ENCODE measurements at places on chromosomes 11 and 22.

DNA sequence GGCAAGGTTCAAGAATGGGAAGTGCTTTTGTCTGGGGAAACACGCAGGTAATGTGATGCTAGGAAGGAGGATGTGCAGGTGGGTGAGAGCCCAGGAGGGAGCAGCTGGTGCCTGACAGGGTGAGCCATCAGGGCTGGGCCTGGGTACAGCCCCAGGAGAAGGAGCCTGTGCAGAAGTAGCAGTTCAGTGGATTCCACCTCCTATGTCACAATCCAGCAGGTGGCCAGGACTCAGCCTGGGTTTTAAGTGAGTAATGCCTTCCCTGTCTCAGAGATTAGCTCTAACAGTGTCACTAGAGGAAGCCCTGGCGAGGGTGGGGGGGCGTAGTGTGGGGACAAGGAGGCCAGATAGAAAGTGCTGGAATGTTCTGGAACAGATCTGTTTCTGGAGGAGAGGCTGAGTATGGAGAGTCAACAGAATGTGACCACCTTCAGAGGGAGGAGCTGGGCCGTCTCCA is 8.1 kb downstream of the RIC8A start:
- DNase-seq = no peak

GRCh38 chr11:131807876-131808275 is 437.5 kb downstream of the NTM start:
- no peak for DNase-seq

DNA sequence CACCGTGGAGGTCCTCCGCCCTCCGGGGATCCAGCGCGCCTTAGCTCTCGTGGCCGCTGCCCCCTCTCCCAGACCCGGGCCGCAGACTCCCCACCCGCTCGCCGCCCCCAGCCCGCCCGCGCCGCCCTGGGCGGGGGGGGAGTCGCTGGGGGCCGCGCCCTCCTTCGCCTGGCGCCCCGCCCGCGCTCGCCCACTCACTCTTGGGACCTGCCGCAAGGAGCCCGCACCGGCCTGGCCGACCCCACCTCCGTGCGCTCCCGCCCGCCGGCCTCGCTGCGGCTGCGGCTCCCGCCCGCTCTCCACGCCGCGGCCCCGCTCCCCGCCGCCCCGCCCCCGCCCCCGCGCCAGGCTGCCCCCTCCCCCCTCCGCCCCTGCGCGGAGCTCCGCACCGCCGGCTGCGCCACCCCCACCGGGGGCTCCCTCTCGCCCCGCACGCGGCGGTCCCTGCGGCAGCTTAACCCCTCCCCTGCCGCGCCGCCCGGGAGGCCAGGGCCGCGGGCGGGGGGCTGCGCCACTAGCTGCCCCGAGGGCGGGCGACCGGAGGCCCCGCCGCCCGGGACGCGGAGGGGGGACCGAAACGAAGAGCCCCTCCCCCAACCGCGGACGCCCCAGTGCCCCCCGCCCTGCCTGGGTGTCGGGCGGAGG is 724 bp upstream of the RASGRP2 start:
- DNase-seq = no peak

DNA sequence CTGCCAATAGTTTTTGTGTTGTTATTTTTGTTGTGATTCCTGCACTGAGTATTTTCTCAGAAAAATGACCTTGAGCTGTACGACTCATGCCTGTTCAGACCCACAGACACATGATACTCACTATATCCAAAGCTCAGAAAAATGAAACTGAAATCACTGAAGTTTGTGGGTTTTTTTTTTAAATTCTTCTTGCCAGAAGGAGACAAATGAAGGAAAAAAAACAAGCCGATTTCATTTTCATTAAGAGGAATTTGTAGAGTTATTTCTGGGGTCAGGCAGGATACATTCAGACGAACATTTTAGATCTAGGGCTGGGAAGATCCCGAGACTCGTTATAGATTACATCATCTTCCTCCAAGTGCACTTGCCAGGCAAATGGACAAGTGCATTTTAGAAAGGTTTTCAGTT is 60.4 kb downstream of the BMAL1 start:
- DNase-seq = no peak

GRCh38 chr22:39309881-39310714 is 9.3 kb downstream of the RPL3 start:
- DNase-seq = no peak

GRCh38 chr11:128188346-128189004 is 398.9 kb downstream of the ETS1 start:
- no peak for DNase-seq

DNA sequence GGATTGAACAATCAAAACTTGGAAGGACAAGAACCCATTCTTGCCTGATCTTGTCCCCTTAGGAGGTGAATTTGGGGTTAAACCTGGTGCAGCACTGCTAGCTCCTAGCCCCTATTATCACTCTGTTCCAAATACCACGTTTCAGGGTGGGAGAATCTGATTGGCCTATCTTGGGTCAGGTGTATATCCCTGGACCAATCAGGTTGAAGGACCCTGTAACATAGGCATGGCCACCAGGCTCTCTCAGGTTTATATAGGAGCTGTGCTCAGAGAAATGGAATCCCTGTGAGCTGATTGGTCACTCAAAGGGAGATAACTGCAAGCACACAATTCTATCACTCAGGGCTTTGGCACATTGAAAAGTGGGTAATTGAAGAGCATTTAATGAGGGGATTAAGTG is 26.6 kb upstream of the AMPD3 start:
- no peak for DNase-seq

GRCh38 chr22:45709060-45709739 is 37.6 kb downstream of the ATXN10 start:
- DNase-seq = no peak

DNA sequence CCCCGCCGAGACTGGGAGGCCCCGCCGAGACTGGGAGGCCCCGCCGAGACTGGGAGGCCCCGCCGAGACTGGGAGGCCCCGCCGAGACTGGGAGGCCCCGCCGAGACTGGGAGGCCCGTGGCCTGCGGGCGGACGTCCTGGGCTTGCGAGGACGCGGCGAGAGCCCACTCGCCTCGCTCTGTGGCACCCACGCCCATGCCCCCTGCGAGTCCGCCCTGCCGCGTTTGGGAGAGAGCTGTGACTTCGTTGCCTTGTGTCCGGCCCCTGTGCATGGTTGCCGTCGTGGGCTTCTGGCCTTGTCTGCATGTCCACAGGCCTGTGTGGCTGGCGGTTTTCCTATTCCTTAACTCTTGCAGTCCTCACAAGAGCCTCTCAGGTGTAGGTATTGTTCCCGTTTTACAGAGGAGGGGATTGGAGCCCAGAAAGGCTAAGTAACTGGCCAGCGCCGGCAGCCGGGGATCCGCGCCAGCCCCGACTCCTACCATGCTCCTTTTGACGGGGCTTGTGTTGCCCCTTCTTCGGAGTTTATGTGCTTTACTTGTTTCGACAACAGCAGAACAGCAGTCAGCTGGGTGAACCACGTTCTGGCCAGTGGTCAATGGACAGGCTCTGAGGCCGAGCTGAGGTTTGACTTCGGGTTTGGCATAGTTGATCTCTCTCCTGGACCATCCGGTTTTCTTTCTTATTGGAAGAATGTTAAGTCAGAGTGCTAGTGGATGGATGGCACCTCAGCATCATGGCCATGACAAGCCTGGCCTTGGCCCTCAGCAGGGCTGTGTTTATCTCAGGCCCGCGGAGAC is 741 bp downstream of the PHRF1 start:
- DNase-seq = no peak

- no peak for DNase-seq
These were observed 14.9 kb downstream of the RTN4RL2 start for GRCh38 chr11:57475191-57475590.

- no peak for DNase-seq
These were observed 991.7 kb downstream of the OPCML start for GRCh38 chr11:132540581-132540980.

DNA sequence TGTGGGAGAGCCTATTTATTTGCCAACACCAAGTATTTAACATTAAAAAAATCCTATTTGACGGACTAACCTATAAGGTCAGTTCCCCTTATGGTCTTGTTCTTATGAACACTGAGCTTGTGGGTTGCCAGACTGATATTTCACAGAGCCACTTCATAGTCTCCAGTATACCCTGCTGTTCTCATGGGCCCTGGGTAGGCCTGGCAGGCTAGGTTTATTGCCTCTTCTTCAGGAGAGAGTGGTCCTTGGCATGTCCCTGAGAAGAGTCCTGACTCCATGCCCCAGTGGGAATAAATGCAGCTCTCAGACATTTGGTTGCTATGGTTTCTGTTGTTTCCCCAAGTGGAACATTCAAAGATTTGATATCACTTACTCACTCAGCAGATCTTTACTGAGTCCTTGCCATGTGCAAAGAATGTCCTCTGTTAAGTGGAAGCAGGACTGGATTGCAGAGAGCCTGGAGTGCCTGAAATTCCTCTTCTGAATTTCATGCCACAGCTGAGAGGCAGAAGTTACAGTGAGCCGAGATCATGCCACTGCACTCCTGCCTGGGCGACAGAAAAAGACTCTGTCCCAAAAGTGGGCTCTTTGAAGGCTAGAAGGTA is 15.7 kb downstream of the SLC5A1 start:
- DNase-seq = no peak

All from stimulated activated CD4-positive, alpha-beta T cell treated with anti-CD3 and anti-CD28 coated beads, Interleukin-4, amount 100 ng/mL, for 24 hours (primary cell).